ENCODE measurements at places on chromosomes 12 and 14. TPM values are rescaled to one million over a fixed set of nuclear protein-coding genes. Genes with fewer than 3 reads are reported as not detected.
A peak's percentile ranks its signal among the peaks of the same experiment; 100 is the strongest.

CLEC6A gene
- total RNA-seq, result not detected

RNASE7 gene
- not detected for total RNA-seq

CCDC88C gene
- 13.2 TPM for total RNA-seq

RTL1 gene
- total RNA-seq, result 0.07 TPM

SRP54 gene
- total RNA-seq, result 66.1 TPM

DNA sequence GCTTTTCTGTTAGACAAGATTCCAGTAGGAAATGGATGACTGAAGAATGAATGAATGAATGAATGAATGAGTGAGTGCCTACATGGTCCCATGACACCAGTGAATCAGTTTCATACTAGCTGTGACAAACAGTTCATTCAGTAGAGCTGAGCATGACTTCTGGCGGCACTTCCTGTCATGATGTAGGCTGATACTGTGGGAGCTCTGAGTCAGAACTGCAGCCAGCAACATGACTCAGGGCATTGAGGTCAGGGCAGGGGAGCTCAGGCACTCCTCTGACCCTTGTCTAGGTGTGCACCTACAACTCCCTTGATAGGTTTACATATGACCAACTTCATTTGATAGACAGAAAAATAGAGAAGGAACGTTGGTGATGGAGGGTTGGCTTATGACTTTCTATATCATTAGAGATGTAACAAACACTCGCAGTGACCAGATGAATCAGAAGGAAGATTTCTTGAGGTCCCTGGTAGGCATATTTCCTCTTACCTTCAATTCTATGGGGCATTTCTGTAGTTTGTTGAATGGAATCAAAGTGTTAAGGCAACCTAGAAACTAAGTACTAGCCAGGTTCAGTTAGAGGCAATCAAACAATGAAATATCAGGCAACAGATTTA, 139.3 kb upstream of the ARHGAP5 start:
- peak; percentile 98 for DNase-seq

GRCh38 chr14:55519473-55520080, 60.4 kb upstream of the KTN1 start:
- no peak for DNase-seq

- DNase-seq, result no peak
Observed at GRCh38 chr14:95248432-95248831, 71.3 kb downstream of the CLMN start.

GRCh38 chr12:37672655-37673260, 643.8 kb upstream of the ALG10B start:
- DNase-seq, result no peak

Measured in HT1080 (cell line).